Hematopoietic multipotent progenitor cell (in vitro differentiated cells): ENCODE measurements at places on chromosomes 13 and 19. TPM values are rescaled to one million over a fixed set of nuclear protein-coding genes. Genes with fewer than 3 reads are reported as not detected.
A peak's percentile ranks its signal among the peaks of the same experiment; 100 is the strongest.

The CDC42EP5 gene
- total RNA-seq = 0.54 TPM

DNA sequence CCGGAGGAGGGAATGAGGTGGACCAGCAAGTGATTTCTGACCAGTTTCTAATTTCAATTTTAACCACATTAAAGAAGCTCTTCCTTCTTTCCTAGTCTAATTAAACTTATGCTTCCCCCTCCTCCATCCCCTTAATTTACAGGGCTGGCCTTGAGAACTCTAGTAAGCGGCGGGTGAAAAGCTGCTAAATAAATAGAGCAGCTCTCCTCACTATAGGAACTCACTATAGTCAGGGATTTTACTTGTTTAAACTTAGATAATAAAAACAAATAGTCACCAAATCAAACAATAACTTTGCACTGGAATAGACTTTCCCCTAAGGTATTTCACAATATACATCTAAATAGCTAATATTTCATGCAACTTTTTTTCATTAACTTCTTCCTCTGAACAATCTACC, 1838.2 kb upstream of the PRR20A start:
- no peak for DNase-seq

DNA sequence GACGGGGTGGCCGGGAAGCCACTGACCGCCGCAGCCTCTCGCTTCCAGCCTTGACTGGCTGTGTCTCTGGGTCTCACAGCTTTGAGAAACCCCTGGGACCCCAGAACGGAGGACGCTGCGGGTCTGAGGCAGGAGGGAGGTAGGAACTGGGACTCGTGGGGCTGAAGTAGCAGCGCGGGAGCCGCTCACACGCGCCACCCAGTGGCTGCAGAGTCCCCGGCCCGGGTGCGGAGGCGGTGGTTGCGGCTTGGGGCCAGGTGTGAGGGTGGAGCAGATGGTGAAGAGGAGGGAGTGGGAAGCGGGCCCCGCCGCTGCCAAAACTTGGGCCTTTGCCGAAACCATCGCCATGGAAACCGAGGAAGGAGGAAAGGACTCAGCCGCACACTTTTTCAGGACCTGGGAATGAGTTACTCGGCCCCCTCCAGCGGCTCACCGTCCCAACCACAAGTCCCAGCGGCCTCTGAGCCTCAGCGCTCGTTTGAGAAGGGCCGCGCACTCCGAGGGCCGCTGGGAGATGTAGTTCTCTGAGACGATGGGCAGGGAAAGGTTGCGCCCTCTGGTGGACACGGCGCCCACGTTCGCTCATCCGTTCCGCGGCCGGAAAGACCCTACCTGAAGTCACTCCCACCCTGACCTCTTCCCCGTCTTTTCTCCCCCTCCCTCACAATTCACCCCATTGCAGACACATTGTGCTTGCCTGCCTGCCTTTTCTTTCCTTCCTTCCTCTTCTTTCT, 2.2 kb upstream of the SLC17A7 start:
- DNase-seq = peak; percentile 91

- DNase-seq = no peak
These were observed 6.9 kb upstream of the HTR2A start for GRCh38 chr13:46903748-46904147.

The HS6ST3 gene
- total RNA-seq = not detected
